Purkinje cell (primary cell): ENCODE measurements at places on chromosomes 4 and X. TPM values are rescaled to one million over a fixed set of nuclear protein-coding genes. Genes with fewer than 3 reads are reported as not detected.

Gene UGT2B15
- polyA plus RNA-seq: not detected in 2 replicates

Gene CXCR3
- not detected in 2 replicates for polyA plus RNA-seq

Gene CXXC4
- polyA plus RNA-seq: 5.4 and 13.9 TPM in 2 replicates

Gene HPGDS
- polyA plus RNA-seq: 2.2 TPM in 1 of 2 replicates, not detected in the other

Gene PKD2
- polyA plus RNA-seq: 5.3 and 7.0 TPM in 2 replicates

Gene ARHGAP6
- 0.50 and 0.62 TPM in 2 replicates for polyA plus RNA-seq

Gene RASL11B
- 1.4 and 12.6 TPM in 2 replicates for polyA plus RNA-seq

Gene ZDHHC9
- polyA plus RNA-seq: 13.2 and 18.5 TPM in 2 replicates

Gene MBNL3
- polyA plus RNA-seq: 0.22 and 0.46 TPM in 2 replicates

Gene ENPEP
- polyA plus RNA-seq: not detected in 2 replicates

Gene DCAF8L2
- polyA plus RNA-seq: not detected in 2 replicates

Gene RXFP1
- polyA plus RNA-seq: 10.5 TPM in 1 of 2 replicates, not detected in the other

Gene GNRHR
- 1.3 and 1.8 TPM in 2 replicates for polyA plus RNA-seq

Gene CNGA2
- not detected in 2 replicates for polyA plus RNA-seq

Gene TEX13C
- polyA plus RNA-seq: not detected in 2 replicates

Gene PABPC1L2B
- polyA plus RNA-seq: 4.0 TPM in 1 of 2 replicates, not detected in the other

Gene SPACA5
- not detected in 2 replicates for polyA plus RNA-seq

Gene F11
- polyA plus RNA-seq: not detected in 2 replicates

Gene RASGEF1B
- 17.3 and 18.7 TPM in 2 replicates for polyA plus RNA-seq

Gene RAB9B
- 15.4 and 16.3 TPM in 2 replicates for polyA plus RNA-seq

Gene STK32B
- 0.45 and 1.1 TPM in 2 replicates for polyA plus RNA-seq

Gene SOD3
- polyA plus RNA-seq: not detected in 2 replicates

Gene UGT2B11
- not detected in 2 replicates for polyA plus RNA-seq

Gene WAS
- polyA plus RNA-seq: not detected in 2 replicates

Gene CCNB3
- polyA plus RNA-seq: 1.4 and 1.5 TPM in 2 replicates

Gene TACR3
- not detected in 2 replicates for polyA plus RNA-seq

Gene BST1
- polyA plus RNA-seq: 0.77 TPM in 1 of 2 replicates, not detected in the other

Gene ARSJ
- 0.42 and 0.85 TPM in 2 replicates for polyA plus RNA-seq

Gene SYTL4
- 1.0 and 2.0 TPM in 2 replicates for polyA plus RNA-seq

Gene APLN
- polyA plus RNA-seq: not detected in 2 replicates

Gene DCHS2
- polyA plus RNA-seq: 0.70 and 1.9 TPM in 2 replicates
